ENCODE measurements at places on chromosomes 13 and 19.

DNA sequence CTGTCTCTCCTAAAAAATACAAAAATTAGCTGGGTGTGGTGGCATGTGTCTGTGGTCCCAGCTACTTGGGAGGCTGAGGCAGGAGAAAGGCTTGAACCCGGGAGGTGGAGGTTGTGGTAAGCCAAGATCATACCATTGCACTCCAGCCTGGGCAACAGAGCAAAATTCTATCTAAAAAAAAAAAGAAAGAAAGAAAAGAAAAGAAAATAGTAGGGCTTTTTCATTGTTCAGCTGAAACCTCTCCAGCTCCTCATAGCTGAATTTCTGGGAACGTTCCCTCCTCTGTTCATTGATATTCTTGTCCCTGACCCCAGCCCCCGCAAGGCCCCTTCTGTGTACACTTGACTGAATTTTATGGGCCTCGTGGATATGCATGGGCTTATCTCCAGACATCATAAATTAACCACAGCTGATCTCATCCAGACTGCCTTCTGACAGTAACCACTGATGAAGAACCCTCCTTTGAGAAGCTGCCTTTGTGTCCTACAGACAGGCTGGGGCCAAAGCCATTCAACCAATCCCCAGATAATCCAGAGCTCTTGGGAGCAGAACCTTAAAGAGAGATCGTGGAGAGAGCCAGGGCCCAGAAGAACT is at the start of gene ELSPBP1:
Gene ELSPBP1 (plus strand): TSS at position 424 of the 594 bp plus-strand sequence. CDS start 14,036 bp downstream, outside the sequence.
- no peak for DNase-seq

GRCh38 chr13:109096101-109096500 is 466.7 kb downstream of the MYO16 start:
- no peak for DNase-seq

DNA sequence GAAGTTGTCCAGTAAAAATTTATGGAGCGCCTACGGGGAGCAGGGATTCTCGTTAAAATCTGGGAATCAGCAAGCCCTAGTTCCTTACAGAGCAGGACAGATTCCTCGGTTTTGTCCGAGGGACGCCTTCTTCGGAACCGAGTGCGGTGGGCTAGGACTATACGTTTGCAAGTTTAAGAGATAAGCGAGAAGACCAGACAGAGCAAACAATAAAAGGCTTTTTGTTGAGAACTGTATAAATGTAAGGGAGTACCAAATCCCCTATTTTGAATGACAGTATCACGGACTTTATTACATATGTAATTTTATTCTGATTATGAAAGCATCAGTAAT is 971 bp upstream of the ANKRD10 start:
- DNase-seq: no peak

GRCh38 chr13:21932578-21932977 is 261.7 kb downstream of the FGF9 start:
- DNase-seq: no peak

DNA sequence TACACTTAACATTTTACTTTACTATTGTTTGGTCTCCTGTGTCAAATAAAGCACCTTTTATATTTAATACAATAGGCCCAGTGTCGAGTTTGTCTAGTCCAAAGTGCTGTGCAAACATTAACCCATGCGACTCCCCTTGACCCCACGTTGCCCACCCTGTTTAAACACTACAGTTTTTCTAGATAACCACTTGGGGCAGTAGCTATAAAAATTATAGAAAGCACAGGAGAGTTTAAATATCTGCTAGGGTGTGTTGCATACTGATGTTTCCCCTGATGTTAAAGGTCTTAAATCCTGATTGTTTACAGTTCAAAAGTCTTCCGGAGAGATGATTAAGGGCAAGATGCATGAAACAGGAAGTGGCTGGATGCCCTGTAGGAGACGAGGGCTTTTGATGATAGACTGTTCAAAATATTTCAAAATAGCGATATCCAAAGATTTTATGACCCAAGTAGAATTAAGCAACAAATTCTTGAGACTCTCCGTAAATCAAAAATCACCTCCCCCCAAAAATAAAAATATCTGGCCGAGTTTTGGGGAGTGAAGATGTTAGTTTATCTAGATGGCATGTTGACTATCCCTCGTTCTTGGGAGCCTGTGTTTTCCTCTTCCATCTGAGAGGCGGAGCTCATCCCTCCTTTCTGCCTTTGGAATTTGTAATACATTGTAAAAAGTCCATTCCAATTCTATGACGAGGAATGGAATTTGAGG is 167.1 kb downstream of the FGF9 start:
- no peak for DNase-seq

- DNase-seq: no peak
Measured at GRCh38 chr13:44523146-44524015, 52.7 kb downstream of the TSC22D1 start.

DNA sequence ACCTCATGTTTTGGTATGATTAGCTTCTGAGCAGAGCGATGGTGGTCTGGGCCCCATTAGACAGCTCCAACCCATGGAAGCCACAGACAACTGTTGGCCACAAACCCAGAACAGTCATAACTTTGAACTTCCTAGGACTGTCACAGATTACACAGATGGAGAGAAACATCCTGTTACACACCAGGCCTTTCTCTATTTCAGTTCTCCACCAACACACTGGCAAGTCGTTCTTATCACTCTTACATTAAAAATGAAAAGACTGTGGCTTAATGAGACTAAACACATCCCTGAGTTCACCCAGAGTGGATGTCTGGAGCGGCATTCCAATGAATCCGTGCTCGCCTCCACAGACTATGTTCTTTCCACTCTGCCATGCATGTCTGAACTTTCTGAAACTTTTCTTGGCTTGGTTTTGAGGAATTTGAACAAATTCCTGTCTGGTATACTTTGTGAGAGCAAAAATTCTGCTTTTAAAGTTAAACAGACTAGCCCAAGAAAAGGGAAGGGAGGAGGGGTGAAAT is 109.1 kb downstream of the NALCN start:
- peak; percentile 57 for DNase-seq

GRCh38 chr13:32098272-32098671 is 66.7 kb downstream of the FRY start:
- DNase-seq: no peak

DNA sequence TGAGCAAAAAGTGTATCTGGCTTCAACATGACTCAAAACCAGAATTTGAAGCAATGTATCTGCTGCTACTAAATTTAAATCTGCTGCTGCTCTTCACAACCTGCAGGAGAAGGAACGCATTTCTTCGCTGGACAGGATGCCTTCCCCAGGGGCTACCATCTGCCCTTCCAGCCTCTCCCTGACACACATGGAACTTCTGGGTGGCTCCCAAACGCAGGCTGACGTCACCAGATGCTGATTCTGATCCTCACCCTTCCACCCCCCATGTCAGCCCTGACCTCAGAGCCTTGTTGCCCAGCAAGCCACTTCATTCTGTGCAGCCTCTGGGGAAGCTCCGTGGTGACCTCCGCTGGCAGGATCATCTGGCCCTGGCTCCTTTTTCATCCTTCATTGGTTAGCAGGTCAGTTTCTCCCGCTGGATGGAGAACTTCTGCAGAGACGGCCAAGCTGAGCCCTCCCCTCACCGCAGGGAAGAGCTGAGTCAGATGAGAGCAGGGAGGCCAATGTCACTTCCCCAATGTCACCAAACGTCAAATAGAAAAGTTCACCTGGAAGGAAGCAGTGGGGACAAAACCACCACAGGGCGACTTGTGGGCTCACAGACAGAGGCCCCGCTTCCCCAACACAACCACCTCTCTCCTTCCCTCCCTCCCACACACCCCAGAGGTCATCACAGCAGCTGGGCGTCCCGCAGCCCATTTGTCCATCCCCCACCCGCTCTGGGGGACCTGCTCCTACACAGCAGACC is 14.0 kb upstream of the RAB20 start:
- DNase-seq: no peak

GRCh38 chr13:113118261-113119021 is 4.2 kb upstream of the F10 start:
- no peak for DNase-seq

DNA sequence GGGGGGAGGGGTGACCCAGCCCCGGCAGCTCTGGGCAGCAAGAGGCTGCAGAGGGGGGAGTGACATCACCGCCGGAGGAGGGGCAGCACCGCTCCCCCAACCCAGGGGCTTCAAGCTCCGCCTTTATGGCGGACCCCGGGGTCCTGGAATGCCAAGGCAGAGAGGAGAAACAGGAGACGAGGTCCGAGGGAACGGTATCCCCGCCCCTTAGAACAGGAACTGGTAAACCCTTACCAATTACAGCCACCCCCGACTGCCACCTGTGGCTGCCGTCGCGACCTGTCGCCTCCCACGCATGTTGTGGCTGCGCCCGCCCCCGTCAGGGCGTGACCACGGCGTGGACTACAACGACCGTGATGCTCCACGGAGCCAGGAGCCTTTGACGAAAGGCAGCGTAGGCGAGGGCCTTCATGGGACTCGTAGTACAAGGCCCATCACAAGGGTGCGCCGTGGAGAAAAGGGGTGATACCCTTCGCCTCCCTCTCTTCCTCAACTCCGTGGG is 4.1 kb upstream of the KCNC3 start:
- peak; percentile 17 for DNase-seq
